ENCODE measurements at places on chromosomes 1 and 21.

- DNase-seq: no peak
Observed at GRCh38 chr21:34630536-34631143, 15.7 kb upstream of the RCAN1 start.

GRCh38 chr21:45513741-45514310 is 28.4 kb downstream of the SLC19A1 start:
- no peak for DNase-seq

- DNase-seq: no peak
Observed at GRCh38 chr1:115877511-115877910, 36.6 kb upstream of the NHLH2 start.

DNA sequence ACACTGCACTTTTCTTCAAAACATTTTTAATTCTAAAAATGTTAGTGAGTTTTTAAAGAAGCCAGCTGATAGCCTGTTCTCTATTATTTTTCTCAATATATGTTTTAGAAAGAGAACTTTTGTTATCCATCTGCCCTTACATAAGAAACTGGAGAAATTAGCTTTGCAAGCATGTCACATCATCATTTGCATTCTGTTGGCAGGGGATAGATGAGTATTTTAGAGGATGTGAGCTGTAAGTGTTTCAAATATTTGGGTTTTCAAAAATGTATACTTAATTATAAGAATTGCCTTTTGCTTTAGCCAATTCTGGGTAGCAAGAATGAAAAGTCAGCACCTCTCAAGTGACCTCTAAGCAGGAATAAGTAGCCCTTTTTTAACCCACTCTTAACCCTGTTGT is 7.4 kb downstream of the NFIA start:
- DNase-seq: no peak

GRCh38 chr1:27591622-27592021 is 12.3 kb downstream of the AHDC1 start:
- no peak for DNase-seq

GRCh38 chr1:111211921-111212320 is 11.5 kb upstream of the DENND2D start:
- DNase-seq: no peak

DNA sequence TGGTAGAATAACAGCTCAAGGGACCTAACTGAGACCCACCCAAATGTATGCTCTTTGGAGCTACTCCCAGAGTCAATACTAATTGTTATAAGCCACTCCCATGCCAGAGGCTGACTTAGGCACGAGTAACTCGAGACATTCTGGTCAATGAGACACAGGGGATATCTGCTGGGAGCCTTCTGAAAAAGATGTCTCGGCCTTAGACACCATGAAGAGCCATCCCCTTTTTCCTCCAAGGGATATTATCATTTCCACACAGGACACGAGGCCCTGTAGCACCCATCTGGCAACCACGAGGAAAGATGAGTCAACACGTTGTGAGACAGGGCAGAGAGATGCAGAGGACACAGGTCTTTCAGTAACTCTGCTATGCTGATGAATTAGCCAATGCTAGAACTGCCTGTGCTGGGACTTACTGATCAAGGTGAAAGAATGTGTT is 30.7 kb downstream of the ITPKB start:
- DNase-seq: no peak

DNA sequence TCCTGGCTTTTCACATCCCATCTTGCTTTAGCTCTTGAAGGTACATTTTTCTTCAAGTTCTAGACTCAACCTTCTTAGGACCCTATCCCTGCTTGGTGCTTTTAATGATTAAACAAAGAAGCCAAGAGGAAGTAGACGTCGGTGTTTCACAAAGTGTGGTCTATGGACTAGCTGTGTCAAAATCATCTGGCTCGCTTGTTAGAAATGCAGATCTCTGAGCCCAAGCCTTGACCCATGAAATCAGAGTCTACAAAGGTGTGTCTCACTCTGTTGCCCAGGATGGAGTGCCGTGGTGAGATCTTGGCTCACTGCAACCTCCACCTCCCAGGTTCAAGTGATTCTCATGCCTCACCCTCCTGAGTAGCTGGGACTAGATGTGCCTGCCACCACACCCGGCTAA is 295.5 kb upstream of the KAZN start:
- no peak for DNase-seq

- DNase-seq: peak; percentile 75
Observed at GRCh38 chr1:213399695-213400094, 348.7 kb downstream of the RPS6KC1 start.

DNA sequence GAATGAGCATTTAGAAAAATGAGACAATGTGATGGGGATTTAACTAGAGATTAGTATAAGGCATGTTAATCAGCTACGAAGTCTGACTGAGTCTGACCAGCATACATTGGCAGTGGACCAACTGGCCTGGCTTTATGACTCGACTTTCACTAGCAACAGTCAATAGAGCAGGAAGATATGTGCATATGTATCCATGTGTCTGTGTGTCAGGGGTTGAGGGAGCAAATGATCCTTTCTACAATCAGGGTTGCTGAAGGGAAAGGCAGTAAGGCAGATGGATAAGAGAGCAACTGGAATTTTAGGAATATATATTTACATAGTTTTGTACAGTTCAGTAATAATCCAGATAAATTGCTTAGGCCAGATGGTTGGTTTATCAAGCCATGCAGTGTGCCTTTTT is 645.6 kb downstream of the PLA2G4A start:
- DNase-seq: no peak

DNA sequence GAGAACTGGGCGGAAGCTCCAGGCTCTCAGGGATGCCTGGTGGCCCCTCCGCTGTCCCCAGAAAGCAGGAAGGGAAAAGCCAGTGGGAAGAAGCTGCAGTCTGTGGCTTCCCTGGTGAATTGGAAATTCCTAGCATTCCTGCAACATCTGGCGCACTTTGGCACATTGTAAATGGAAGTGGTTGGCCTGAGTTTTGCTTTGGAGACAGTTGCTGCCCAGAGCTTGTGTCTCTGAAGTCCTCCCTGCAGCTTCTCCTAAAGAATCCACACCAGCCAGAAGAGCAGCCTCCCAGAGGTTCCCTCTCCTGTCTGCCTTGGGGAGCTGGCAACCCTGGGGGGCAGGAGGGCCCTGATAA is 48.2 kb downstream of the ARHGEF10L start:
- no peak for DNase-seq

DNA sequence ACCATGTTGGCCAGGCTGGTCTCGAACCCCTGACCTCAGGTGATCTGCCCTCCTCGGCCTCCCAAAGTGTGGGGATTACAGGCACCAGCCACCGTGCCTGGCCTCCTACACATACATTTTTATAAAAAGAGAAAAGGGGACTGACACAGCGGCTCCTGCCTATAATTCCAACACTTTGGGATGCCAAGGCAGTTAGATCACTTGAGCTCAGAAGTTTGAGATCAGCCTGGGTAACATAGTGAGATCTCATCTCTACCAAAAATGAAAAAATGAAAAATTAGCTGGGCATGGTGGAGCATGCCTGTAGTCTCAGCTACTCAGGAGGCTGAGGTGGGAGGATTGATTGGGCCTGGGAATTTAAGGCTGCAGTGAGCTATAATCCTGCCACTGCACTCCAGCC is 23.4 kb downstream of the ZNF281 start:
- no peak for DNase-seq

- no peak for DNase-seq
Observed at GRCh38 chr1:205313563-205314308, 7.8 kb downstream of the NUAK2 start.
